Activated CD4-positive, CD25-positive, alpha-beta regulatory T cell (primary cell): ENCODE measurements at places on chromosomes 3 and 15.

GRCh38 chr15:92448370-92448769, 54.7 kb downstream of the ST8SIA2 start:
- no peak for DNase-seq

- DNase-seq, result no peak
Measured at GRCh38 chr3:156434921-156435320, 120.0 kb downstream of the SSR3 start.

GRCh38 chr3:61443886-61444285, 117.5 kb upstream of the PTPRG start:
- DNase-seq, result no peak

DNA sequence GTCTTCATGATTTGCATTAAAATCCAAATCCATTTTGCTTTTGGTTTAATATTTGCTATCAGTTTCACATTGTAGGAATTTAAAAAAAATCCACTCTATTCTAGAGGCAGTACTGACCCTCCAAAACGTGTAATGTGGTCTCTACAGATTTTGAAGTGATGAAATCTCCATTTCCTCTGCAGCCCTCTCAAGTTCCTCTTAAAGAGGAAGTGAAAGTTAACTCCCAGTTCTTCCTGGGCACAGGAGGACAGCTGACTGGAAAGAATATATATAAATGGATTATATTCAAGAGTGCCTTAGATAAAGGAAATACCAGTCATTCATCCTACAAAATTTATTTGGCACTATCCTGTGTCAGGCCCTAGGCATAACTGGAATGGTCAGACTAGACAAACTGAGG, 83.5 kb upstream of the PLCL2 start:
- no peak for DNase-seq

- no peak for DNase-seq
Measured at GRCh38 chr3:184380627-184381260, 890 bp downstream of the CHRD start.
